ENCODE measurements at places on chromosomes 16 and 17. TPM values are rescaled to one million over a fixed set of nuclear protein-coding genes. Genes with fewer than 3 reads are reported as not detected.

GRCh38 chr16:85107532-85107931 is 4.7 kb downstream of the CIBAR2 start:
- no peak for DNase-seq

GRCh38 chr16:66309-67182 is 5.9 kb downstream of the RHBDF1 start:
- no peak for DNase-seq

- no peak for DNase-seq
Observed at GRCh38 chr16:15770512-15770911, 86.3 kb downstream of the MYH11 start.

- DNase-seq, result peak; percentile 40
Observed at GRCh38 chr17:80830020-80830780, 161.4 kb upstream of the CHMP6 start.

- no peak for DNase-seq
Observed at GRCh38 chr17:42509409-42509808, 26.6 kb upstream of the NAGLU start.

DNA sequence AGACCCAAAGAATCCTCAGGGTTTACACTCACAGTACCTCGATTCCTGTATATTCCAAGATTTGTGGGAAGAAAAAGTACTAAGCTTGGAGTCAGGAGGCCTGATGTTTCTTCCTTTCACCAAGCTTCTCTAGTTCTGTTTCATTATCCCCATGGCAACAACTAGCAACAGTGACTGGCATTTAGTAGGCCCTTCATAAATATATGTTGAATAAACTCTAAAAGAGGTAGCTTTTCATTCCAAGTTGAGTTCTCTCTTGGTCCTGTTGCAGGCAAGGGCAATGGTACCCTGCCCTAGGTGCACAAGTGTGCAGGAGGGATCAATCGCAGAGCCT is 527 bp upstream of the UBE2Z start:
- no peak for DNase-seq

- no peak for DNase-seq
Observed at GRCh38 chr17:56751145-56751738, 82.5 kb downstream of the C17orf67 start.

DNA sequence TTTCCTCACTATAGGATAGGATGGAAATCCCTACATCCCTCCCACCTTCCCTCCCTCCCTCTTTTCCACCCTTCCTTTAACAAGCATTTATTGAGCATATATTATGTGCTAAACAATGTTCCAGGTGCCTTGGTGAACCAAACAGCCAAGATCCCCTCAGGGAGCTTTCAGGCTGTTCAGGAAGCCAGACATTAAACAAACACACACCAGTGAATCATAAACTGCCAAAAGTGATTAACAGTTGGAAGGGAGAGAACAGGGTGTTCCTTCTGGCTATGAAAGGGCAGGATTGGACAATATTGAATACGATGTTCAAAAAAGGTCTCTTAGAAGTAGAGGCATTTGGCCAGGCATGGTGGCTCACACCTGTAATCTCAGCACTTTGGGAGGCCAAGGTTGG is 22.8 kb upstream of the CNEP1R1 start:
- DNase-seq, result no peak

GRCh38 chr17:37701496-37701898 is 43.4 kb downstream of the HNF1B start:
- peak; percentile 72 for DNase-seq

DNA sequence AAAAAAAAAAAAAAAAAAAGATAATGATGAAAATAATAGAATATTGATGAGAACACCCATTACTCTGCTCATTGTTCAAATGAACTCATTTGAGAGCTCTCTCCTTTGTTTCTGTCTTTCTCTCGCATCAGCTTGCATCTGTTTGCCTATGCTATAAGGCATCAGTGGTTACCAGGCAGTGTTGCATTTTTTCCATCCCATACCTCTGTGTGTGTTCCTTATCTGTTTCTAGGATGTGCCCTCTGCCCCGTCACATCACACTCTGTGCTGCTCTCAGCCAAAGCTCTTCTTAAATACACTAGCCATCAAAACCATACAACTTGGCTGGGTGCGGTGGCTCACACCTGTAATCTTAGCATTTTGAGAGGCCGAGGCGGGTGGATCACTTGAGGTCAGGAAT is 568.2 kb downstream of the WWOX start:
- no peak for DNase-seq

DNA sequence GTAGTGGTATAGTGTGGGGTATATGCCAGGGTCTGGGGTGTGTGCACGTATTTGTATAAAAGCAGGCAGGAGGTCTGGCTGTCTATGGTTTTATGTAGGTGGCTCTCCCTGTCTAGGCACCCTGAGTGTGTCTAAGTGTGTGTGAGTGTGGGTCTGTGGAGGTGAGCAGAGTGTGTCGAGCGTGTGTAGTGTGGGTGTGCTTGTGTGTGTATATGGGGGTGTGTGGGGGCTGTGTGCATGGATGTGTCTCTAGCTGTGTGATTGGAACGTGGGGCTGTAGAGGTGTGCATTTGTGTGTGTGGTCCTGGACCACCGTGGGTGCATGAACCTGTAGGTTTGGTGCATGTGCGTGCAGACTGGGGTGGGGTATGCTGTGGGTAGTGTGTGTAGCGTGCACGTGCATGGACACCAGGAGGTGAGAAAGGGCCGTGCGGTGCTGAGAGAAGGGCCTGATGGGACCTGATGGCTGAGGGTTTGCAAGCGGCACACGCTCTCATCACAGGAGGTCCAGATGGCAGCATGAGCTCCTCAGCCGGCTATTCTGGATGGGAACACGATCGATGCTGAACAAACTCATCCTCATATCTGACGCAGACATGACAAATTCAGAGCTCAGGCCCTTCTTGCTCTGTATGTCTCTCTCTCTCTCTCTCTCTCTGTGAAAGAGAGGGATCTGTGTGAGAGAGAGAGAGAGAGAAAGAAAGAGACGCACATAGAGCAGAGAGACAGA is 27.7 kb downstream of the SPACA3 start:
- DNase-seq, result no peak

DNA sequence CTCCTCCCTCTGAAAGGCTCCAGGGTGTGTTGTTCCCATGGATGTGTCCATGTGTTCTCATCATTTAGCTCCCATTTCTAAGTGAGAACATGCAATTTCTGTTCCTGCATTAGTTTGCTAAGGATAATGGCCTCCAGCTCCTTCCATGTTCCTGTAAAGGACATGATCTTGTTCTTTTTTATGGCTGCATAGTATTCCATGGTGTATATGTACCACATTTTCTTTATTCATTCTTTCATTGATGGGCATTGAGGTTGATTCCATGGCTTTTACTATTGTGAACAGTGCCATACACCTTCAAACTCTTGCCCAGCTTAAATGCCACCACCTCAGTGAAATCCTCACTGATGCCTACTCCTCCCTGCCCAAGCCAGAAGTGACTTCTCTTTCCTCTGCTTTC is 4.5 kb upstream of the ORAI3 start:
- no peak for DNase-seq

DNA sequence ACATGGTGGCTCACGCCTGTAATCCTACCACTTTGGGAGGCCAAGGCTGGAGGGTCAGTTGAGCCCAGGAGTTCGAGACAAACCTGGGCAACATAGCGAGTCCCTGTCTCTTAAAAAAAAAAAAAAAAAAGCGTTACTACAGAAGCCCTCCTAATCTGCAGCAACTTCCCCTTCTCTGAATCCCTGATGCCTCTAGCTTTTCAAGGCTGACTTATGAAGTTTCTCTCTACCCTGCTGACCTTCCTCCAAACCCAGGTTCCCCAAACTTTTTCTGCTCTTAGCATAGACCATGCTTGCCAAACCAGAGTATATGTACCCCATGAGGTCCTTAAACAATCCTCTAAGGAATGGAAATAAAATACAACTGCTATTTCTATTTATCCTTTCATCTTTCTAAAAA is 16.4 kb downstream of the LYRM1 start:
- no peak for DNase-seq

DNA sequence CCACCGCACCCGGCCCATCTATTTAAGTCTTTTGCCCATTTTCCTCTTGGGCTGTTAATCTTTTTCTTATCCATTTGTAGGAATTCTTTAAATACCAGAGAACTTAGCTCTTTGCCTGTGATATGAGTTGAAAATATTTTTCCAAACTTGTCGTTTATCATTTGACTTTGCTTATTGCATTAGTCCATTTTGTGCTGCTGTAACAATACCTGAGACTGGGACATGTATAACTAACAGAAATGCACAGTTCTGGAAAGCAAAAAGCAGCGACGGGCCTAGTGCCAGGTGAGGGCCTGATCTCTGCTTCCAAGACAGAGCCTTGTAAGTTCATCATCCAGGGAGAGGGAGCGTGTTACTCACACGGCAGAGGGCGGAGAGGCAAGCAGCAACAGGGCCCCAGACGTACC is 25.6 kb upstream of the BHLHA9 start:
- DNase-seq, result no peak

DNA sequence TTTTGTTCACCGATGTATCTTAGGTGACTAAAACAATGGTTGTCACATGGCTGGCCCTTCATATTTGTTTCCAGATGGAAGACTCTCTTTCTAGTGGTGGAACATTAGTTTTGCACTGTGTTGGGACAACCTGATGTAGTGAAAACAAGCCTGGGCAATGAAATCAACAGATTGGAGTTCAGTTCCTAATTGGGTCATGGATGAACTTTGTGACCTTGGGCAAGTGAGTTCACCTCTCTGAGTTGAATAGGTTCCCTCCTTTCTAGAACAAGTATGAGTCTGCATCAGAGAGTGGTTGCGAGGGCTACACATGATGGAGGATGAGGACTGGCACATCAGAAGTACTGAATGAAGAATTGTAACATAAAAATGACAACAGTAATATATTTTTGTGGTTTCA is 2.1 kb upstream of the NKD1 start:
- no peak for DNase-seq

CCL16 gene
- 0.58 TPM for total RNA-seq

SALL1 gene
- not detected for total RNA-seq

SCN4A gene
- not detected for total RNA-seq

SLC52A1 gene
- 0.26 TPM for total RNA-seq

TNK1 gene
- total RNA-seq, result 5.8 TPM

RPL27 gene
- 752 TPM for total RNA-seq

PLLP gene
- total RNA-seq, result 104 TPM

HID1 gene
- 33.5 TPM for total RNA-seq

FBXW10B gene
- 1.4 TPM for total RNA-seq

PRRT2 gene
- total RNA-seq, result 2.7 TPM

ABCA6 gene
- 36.3 TPM for total RNA-seq

PRR11 gene
- total RNA-seq, result 2.4 TPM

PPP1R27 gene
- not detected for total RNA-seq

HOXB1 gene
- not detected for total RNA-seq

RND2 gene
- 0.78 TPM for total RNA-seq

SHISA9 gene
- not detected for total RNA-seq

ACSM3 gene
- 34.3 TPM for total RNA-seq

Data from upper lobe of right lung (tissue), 1 donor.